Uterus (tissue), 4 donors: ENCODE measurements at places on chromosomes 11 and 22. TPM values are rescaled to one million over a fixed set of nuclear protein-coding genes. Genes with fewer than 3 reads are reported as not detected.

DNA sequence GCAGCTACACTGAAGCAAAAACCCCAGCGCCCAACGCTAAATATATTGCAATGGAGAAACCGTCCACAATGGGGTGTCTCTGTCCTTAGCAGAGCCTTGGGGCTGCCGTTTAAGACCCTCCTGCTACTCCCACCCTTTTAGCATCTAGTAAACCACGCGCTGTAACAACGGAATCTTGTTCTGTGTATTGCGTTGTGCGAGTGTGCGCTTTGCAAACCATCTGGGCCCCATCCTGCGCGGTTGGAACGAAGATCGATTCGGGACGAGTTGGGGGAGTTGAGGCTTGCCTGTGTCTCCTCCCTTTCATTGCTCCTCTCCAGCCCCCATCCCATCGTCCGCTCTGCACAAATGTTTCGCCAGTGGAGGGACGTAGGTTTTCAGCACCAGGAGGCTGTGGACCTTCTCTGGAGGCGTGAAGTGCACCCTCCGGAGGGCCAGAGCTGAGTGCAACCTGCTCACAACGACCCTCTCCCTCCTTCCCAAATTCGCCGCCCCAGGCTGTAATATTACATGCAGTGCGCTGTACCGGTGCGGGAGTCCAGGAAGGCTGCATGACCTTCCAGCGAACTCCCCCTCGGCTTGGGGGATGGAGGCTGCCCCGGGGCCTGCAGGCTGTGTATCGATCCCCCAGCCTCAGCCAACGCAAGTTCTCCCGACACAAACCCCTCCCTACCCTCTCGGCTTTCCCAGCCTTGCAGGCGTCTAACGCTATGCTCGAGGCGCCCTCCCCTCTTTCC is 1.6 kb upstream of the KMT2A start:
- no peaks in the 10 kb centered on the region for H3K36me3 ChIP-seq
- H3K27ac ChIP-seq, result peak overlapping the region; percentile 99

DNA sequence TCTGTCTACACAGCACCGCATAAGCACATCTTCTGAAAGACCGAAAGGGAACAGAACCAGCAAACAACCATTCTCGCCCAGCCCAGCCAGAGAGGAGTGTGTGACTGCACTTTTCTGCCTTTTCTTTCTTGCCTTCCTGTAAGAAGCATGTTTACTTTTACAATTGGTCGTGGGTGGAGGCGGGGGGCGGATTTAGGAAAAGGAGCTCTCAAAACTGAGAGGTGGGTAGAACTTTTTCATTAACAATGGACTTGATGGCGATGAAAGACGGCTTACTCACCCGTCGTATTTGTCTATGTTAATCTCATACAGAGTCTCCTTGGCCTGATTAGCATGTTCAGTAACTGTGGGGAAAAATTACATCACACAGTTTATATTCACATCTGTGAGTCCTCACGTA is 27.2 kb downstream of the CERK start:
- H3K27ac ChIP-seq, result no peak overlapping the region
- H3K4me3 ChIP-seq, result no peak overlapping the region
- no peaks in the 10 kb centered on the region for H3K4me1 ChIP-seq
- no peaks in the 10 kb centered on the region for H3K27me3 ChIP-seq

DNA sequence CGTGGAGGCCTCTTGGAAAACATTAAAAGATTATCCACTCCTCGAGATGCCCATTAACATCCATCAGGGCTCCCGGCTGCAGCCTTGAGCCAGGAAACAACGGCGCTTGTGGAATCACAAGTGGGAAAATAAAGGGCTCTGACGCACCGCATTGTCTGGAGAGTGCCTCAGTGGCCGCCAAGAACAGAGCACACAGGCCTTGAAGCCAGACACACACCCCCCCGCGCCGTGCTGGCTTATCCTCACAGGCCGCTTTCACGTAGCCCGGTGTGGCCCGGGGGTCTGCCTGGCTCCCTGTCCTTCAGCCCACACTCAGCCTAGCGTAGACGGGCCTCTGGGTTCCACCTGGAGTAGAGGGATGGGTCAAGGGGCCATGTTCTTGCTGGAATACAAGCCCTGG is 1020.5 kb downstream of the BRD1 start:
- no peaks in the 10 kb centered on the region for H3K4me1 ChIP-seq
- H3K27me3 ChIP-seq, result no peaks in the 10 kb centered on the region
- H3K27ac ChIP-seq, result no peak overlapping the region
- H3K36me3 ChIP-seq, result no peaks in the 10 kb centered on the region

Gene LDHAL6A
- 0.28 TPM for total RNA-seq

DNA sequence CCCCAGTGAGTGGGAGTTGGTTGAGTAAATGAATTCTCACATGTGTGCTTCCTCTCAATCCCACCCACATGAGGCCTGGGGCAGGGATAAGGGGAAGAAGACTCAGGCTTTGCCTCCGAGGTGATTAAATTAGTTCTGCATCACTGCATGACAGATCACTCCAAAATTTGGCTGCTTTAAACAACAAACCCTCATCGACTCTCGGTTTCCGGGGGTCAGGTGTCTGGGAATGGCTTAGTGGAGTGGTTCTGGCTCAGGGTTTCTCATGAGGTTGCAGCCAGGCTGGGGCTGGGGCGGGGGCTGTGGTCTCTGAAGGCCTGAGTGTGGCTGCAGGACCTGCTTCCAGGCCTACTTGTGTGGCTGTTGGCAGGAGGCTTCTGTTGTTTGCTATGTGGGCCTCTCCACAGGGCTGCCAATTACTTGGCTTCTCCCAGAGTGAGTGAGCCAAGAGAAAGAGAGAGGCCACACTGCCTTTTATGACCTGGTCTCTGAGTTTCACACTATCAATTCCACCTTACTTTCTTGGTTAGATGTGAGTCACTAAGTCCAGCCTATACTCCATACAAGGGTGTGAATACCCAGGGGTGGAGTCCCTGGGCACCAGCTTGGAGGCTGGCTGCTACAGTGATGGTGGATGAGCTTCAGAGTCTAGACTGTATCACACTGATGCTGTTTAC is 15.9 kb downstream of the MOGAT2 start:
- DNase-seq, result no peak
- no peak overlapping the region for H3K27ac ChIP-seq
- H3K27me3 ChIP-seq, result no peaks in the 10 kb centered on the region
- H3K36me3 ChIP-seq, result no peaks in the 10 kb centered on the region
- H3K4me1 ChIP-seq, result no peaks in the 10 kb centered on the region

DNA sequence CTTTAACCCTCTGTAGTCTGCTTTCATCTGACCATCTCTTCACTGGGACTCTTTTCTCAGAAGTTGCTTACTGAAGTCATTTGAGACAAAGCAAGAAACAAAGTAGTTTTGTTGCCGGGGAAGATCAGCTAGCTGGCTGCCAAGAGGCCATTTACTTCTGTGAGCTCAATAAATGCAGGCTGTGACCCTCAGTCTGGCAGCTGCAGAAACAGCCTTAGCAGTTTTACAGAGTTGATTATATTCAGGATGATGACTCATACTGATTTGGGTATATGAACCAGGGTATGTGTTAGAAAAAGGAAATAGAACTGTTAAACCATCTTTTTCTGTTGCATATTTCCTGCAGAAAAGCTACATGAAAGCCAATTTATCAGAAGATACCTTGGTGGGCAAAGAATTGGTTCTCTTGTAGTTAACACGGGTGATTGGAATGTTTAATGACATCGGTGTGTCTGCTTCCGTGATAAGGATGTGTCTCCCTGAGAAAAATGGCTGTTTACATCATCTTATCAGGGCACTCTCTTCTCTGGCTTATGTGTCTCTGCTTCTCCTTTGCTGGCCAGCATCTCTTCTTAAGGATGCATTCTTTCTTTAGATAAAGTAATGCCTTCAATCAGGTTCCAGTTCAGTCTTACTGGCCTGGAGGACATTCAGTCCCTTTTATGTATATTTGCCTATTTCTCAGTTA is 18.5 kb downstream of the FIBIN start:
- H3K27ac ChIP-seq, result peak overlapping the region; percentile 23
- no peaks in the 10 kb centered on the region for H3K36me3 ChIP-seq
- no peaks in the 10 kb centered on the region for H3K4me1 ChIP-seq
- no peaks in the 10 kb centered on the region for H3K27me3 ChIP-seq

Gene WT1
- total RNA-seq, result 52.6 TPM

GRCh38 chr11:73401217-73401923 is 25.2 kb downstream of the RELT start:
- no peak overlapping the region for H3K4me3 ChIP-seq
- H3K27me3 ChIP-seq, result no peaks in the 10 kb centered on the region
- no peaks in the 10 kb centered on the region for H3K4me1 ChIP-seq
- no peak for DNase-seq
- H3K27ac ChIP-seq, result no peak overlapping the region
- no peaks in the 10 kb centered on the region for H3K36me3 ChIP-seq

Gene EFEMP2
- 98.4 TPM for total RNA-seq
